ENCODE measurements at places on chromosomes 16 and 17. TPM values are rescaled to one million over a fixed set of nuclear protein-coding genes. Genes with fewer than 3 reads are reported as not detected.

DNA sequence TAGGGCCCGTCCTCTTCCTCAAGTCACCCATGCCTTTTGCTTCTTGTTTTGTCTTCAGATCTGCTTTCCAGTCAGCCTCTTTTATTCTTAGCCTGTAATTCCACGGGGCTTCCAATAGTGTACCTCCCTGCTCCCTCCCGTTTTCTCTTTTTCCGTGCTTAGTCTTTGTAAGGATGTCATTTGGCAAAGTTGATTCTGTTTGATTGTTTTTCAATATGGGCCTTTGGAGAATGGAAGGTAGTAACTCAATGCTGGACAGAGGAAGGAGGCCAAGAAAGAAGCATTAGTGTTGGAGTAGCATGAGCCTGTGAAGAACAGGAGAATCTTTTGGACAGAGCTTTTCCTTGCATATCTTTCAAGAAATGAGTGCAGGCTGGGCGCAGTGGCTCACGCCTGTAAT, 6.5 kb downstream of the WWP2 start:
- DNase-seq: no peak

DNA sequence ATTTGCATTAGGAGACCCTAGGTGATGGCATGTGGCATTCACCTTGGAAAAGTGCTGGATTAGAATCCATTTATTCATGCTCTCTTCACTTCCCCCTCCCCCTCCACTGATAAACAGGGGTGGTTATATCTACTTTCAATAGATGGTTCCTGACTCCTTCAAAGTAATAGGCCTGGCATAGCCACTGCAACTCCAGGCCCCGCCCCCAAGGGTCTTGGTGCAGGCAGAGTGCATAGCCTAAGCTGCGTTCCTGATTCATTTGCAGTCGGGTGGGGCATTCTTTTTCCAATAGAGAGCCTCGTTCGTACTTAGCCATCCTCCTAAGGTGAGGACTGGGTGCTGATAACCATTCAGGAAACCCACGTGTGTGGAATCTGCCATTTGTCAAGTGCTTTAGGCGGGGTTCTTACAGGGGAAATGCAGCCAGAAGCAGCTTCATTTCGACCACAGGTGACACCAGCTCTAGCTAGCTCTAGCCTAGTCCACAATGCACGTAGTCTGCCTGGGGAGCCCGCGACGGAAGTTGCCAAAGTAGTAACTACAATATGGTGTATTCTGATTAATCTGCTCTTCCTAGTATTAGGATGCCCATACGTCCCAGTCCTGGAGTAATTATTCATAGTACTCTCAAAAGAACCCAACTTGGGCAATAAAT, 11.1 kb downstream of the UBE2O start:
- DNase-seq: no peak

- DNase-seq: no peak
Observed at GRCh38 chr16:15966420-15966819, 17.0 kb downstream of the ABCC1 start.

DNA sequence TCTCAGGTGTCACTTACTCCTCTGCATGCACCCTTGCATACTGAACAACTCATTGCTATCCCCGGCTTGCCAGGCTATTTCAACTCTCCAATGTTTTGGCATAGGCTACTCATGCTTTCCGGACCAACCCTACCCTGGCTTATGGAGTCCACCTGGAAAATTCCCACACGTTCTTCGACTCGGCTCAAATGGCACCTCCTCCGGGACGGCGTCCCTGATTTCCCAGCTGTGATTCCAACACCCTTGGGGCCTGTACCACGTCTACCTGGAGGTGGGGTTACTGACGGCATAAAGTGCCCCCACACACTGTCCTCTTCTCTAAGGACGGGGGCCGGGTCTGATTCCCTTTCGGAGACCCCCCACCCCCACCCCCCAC, 498 bp downstream of the SMYD4 start:
- no peak for DNase-seq

PRSS33 gene
- not detected for total RNA-seq

- no peak for DNase-seq
Observed at GRCh38 chr17:9434642-9435057, 141.0 kb downstream of the STX8 start.

- DNase-seq: no peak
Observed at GRCh38 chr17:59513934-59514841, 51.2 kb upstream of the DHX40 start.

- no peak for DNase-seq
Observed at GRCh38 chr16:69199382-69199781, 12.4 kb downstream of the SNTB2 start.

DNA sequence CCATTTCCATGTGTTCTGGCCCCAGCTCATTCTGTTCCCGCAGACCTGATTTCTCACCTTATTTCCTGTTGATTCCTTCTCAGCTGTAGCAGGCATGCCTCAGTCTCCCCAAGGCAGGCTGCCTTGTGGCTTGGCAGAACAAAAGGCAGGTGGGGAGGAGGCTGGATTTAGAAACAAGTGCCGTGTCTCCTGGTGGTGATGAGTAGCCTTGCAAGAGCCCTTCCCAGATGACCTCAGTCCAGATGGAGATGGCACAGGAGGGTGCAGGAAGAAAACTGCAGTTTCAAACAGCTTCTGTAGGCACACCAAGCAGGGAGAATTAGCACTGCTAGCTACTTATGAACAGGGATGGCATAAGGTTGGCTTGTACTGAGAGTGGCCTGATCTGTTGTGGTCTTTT, 64.6 kb downstream of the ARHGAP44 start:
- no peak for DNase-seq

AGRP gene
- total RNA-seq: not detected

- DNase-seq: no peak
Observed at GRCh38 chr16:89395150-89396142, 94.9 kb downstream of the ANKRD11 start.

NOXO1 gene
- not detected for total RNA-seq
